Sigmoid colon (tissue), 7 donors: ENCODE measurements at places on chromosomes 1 and 21. TPM values are rescaled to one million over a fixed set of nuclear protein-coding genes. Genes with fewer than 3 reads are reported as not detected.

- no peaks in the 10 kb centered on the region for H3K4me1 ChIP-seq
- no peaks in the 10 kb centered on the region for H3K27me3 ChIP-seq
These were observed 383.7 kb downstream of the ZP4 start for GRCh38 chr1:237507005-237507404.

DNA sequence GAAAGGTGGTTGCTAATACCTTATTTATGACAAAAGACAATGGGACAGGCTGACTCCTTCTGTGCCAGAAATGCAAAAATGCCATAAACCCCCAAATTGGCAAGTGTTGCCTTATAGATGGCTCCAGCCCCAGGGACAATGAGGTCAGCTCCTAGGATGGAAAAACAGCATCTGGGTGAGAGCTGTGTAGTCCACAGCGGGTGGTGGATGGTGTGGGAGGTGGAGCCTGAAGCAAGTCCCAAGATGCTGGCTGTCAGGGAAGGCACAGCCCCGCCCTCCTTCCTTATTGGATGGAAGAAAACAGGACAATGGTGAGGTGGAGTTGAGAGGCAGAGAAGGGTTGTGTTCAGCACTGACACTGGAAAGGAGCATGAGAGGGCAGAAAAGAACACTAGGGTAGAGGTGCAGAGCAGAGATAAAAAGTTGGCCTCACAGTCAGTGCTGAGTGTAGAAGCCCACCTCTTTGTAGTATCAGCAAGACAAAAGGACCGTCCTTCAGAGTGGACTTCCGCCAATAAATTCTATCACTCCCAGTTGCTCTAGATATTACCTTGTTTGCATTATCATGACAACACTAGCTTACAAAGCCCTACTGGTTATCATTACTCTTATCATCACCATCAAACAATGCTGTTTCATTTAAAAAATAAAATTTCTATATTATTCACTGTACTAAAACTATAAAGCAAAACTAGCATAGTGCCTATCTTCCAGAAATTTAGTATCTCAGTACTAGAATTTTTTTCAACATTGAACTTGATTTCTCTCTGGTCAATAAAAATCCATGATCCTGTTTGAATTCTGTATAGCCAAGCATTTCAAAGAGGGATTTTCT, 3.7 kb upstream of the SDE2 start:
- H3K4me3 ChIP-seq, result no peak overlapping the region
- H3K27ac ChIP-seq, result peak overlapping the region; percentile 98
- peaks cover 13% of the 10 kb centered on the region for H3K4me1 ChIP-seq
- no peaks in the 10 kb centered on the region for H3K36me3 ChIP-seq

DNA sequence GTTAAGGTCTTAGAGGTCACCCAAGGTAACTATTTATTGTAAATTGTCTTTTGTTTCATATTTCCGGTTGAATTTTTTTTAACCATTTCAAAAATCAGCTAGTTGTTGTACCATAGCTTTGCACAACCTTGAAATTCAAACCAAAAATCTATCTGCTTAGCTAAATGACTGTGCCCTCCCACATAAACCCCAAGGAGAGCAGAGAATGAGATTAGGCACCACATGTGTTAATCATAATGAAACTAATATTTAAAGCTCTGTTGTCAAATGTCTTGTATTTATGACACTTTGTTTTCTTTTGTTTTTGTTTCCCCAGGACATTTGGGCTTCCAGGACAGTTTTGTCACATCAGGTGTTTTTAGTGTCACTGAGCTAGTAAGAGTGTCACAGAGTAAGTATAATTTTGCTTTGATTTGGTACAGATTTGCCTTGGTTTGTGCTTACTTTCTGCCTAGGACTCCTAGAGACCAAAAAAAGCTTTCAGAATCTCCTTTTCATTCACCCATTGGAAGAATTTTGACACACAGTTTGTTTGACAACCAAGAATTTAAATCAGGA, 249.9 kb downstream of the NFIA start:
- no peak for DNase-seq
- H3K27me3 ChIP-seq, result no peaks in the 10 kb centered on the region
- no peak overlapping the region for H3K4me3 ChIP-seq

DNA sequence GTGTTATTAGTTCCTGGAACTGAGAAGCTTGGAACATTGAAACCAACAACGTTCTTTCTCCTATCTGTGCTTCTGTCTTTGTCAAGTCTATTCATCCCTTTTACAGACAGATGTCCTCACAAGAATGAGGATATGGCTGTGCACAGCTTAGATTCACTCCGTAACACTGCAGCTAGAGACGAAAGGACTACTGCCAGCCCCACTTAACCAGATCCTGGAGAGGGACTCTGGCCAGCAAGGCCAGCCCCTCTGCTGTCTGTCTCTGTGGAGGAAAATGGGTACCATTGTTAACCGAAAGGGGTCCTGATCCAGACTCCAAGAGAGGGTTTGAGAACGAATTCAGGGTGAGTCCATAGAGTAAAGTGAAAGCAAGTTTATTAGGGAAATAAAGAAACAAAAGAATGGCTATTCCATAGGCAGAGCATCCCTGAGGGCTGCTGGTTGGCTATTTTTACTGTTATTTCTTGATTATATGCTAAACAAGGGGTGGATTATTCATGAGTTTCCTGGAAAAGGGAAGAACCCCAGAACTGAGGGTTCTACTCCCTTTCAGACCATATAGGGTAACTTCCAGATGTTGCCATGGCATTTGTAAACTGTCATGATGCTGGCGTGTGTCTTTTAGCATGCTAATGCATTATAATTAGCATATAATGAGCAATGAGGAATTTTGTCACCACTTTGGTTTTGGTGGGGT, 17.4 kb upstream of the USP24 start:
- no peaks in the 10 kb centered on the region for H3K27me3 ChIP-seq
- H3K27ac ChIP-seq, result no peak overlapping the region
- peaks cover 10% of the 10 kb centered on the region for H3K4me1 ChIP-seq
- DNase-seq, result no peak
- H3K4me3 ChIP-seq, result no peak overlapping the region
- H3K36me3 ChIP-seq, result no peaks in the 10 kb centered on the region

- H3K4me3 ChIP-seq, result no peak overlapping the region
- H3K27ac ChIP-seq, result no peak overlapping the region
- no peaks in the 10 kb centered on the region for H3K27me3 ChIP-seq
- no peaks in the 10 kb centered on the region for H3K36me3 ChIP-seq
- H3K4me1 ChIP-seq, result no peaks in the 10 kb centered on the region
These were observed 13.3 kb upstream of the PDC start for GRCh38 chr1:186474208-186474607.

DNA sequence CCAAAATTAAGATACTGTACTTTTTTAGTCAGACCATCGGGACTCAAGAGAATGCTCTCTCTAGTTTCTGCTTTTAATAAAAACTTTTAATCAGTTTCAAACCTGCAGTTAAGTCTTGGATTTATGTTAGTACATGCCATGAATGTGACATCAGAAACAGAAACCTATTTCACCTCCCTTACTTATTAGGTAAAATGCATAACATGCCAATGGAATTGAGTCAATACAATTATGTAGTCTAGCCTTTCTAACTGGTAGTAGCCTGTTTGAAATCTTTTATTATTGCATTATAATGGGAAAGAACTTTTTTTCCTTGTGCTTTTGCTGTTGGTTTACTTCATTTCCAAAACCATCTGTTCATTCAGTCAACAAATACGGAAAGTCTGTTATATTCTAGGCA, 4.8 kb downstream of the PHACTR4 start:
- no peaks in the 10 kb centered on the region for H3K27me3 ChIP-seq
- peak overlapping the region; percentile 1 for H3K27ac ChIP-seq
- peaks cover 36% of the 10 kb centered on the region for H3K4me1 ChIP-seq
- H3K36me3 ChIP-seq, result no peaks in the 10 kb centered on the region
- no peak for DNase-seq

DNA sequence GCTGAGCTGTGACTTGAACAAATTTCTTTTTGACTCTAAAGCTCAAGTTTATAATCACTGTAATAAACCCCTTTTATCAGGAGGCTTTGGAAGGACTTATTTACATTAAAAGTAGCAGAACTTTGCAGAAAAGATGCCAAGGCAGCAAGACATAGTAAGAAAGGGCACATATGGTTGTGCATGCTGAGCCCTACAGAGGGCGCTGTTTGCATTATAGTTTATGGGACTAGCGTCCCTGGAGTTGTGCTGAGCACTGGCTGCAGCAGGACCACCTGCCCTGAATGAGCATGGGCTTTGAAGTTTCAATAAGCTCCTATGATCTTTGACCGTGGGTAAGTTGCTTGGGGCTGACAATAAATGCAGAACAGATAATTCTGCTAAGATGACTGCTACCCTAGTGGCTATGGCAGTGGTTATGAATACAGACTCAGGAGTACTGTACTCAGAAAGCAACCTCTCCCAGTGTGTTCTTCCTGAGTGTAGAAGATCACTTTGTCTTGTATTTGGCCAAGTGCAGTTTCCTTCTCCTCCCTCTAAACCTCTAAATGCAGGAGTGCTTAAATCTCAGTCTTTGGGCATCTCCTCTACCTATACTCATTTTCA, 45.4 kb upstream of the USP1 start:
- no peaks in the 10 kb centered on the region for H3K4me1 ChIP-seq
- no peak overlapping the region for H3K27ac ChIP-seq
- no peaks in the 10 kb centered on the region for H3K27me3 ChIP-seq
- DNase-seq, result no peak
- no peak overlapping the region for H3K4me3 ChIP-seq

DNA sequence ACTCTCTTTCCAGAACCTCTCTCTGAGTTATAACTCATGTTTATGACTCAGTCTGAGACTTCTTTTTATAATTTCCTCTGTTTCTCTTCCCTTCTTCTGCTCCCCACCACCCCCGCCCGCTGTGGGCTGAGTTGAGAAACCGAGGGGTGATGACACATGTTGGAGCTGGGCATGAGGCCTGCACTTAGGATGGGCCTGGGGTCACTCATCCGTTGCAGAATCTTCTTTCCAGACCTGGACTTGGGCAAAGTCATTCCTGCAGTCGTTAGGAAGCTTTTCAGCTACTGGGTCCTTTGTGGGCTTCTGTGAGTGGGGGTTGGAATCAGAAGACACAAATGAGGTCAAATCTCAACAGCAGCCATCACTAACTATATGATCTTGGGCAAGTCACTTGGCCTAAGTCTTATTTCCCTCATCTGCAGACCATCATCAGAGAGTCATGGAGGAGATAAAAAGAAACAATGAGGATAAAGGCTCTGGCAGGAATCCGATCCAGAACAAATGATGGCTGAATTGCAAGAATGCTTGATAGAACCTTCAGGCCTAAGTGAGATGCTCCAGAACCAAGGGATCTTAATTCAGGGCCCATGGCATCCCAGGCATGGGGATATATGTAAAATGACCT, 53.4 kb downstream of the RPS6KA1 start:
- no peaks in the 10 kb centered on the region for H3K36me3 ChIP-seq
- no peak for DNase-seq
- no peak overlapping the region for H3K4me3 ChIP-seq
- H3K27me3 ChIP-seq, result no peaks in the 10 kb centered on the region
- H3K4me1 ChIP-seq, result no peaks in the 10 kb centered on the region
- no peak overlapping the region for H3K27ac ChIP-seq

DNA sequence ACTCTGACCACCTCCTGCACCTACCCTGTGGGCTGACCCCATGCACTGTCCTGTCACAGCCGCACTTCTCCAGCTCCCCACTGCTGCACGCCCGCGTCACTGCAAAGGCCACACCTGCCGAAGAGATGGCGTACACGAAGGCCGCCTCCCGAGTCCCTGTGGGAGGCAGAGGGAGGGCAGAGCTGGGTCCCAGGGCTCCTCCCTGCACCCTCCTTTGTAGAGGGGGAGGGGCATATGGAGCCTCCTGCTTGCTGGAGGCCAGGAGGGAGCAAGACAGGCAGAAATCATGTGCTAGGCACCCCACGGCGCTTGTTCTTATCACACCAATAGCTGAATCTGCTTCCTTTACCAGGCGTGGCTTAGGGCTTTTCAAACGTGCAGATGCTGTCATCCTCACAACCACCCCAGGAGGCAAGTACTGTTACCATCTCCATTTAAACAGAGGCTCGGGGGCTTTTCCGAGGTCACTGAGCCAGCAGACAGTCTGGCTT, 21.4 kb downstream of the WNT4 start:
- H3K27ac ChIP-seq, result no peak overlapping the region
- H3K4me1 ChIP-seq, result no peaks in the 10 kb centered on the region
- DNase-seq, result no peak
- no peak overlapping the region for H3K4me3 ChIP-seq
- peaks cover 19% of the 10 kb centered on the region for H3K36me3 ChIP-seq

The LCE1A gene
- total RNA-seq, result not detected

The OLIG2 gene
- not detected for total RNA-seq

The ANKRD65 gene
- total RNA-seq, result 15.5 TPM

The CCDC17 gene
- total RNA-seq, result 2.5 TPM

The SETD4 gene
- total RNA-seq, result 14.3 TPM

The ARHGEF19 gene
- 3.6 TPM for total RNA-seq
